ENCODE measurements at places on chromosomes 12 and 14.
A peak's percentile ranks its signal among the peaks of the same experiment; 100 is the strongest.

- DNase-seq: no peak
Measured at GRCh38 chr12:1147821-1148220, 156.8 kb downstream of the ERC1 start.

DNA sequence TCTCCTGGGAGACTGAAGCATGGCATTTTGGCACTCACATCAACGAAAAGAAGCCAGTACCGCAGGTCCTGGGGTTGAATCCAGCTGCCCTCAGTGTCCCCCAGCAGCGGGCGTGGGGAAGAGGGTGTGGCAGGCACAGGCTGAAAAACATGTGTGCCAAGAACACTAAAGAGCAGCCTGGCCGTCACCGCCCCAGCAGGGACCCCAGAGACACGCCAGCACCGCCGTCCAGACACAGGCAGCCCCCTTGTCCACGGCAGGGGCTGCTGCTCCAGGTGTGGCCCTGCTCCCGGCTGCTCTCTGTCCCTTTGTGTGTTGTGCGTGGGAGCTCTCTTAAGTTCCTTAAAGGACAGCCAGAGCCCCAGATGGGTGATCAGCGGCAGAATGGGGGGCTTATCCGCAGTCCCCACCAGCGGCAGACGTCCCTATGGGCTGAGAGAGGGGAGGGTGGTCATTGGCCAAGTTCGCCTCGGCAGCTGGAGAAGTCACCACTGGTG lies 556 bp downstream of the PHETA1 start:
- no peak for DNase-seq

GRCh38 chr12:47028981-47029708 lies 50.3 kb upstream of the PCED1B start:
- DNase-seq: no peak

DNA sequence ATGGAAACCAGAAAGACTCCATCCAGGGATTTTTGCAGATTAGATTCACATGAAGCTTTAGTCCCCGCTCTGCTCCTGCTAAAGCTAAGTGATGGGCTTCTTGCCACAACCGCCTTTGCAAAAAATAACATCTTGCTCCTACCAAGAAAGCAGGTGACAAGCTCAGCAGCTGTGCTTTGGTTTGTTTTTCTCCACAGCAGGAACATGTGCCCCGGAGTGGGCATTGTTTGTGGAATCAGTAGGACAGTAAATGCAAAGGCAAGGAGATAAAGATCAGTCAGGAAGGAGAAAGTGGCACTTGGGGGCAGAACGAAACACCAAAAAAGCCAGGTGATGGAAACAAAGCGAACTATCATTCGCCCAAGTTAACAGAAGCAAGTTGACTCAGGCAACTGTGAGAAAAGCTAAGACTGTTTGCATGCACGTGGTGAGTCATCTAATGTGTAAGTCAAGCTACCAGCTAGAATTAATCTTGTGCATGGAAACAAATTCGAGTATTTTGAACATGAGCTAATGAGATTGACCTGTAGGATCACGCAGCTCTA lies 165.5 kb upstream of the PLXNC1 start:
- DNase-seq: no peak

GRCh38 chr14:106051796-106052195 lies 525.4 kb downstream of the TMEM121 start:
- DNase-seq: no peak

- DNase-seq: no peak
Measured at GRCh38 chr14:79011920-79012204, 841.7 kb downstream of the NRXN3 start.

- no peak for DNase-seq
Measured at GRCh38 chr12:108650083-108650482, 16.4 kb upstream of the SELPLG start.

DNA sequence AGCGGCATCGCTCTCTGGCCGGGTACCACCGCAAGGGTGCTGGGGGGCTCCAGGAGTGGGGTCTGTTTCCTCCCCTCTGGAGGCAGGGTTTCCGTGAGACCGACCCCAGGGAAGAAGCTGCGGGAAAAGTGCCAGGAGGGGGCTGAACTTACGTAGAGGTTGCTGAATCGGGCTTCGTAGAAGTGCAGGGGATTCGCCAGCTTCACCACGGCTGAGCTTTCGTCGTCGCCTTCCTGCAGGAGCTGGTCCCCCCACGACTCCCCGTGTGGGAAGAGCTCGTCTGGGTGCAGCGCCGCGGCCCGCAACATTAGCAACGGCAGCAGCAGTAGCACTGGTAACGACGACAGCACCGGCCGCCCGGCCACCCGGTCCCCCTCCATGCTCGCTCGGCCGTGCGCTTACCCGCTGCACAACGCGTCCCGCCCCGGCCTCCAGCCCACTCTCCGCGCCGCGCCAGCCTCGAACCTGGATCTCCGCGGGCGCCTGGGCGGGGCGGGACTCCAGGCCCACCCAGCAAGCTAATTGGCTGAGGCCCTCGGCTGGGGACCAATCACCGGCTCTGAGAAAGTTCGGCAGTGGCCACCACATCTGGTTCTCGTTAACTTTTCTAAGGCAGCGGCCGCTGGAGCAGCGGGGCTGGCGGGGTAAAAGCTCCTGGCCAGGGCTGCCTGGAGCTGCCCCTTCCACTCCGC lies at the start of gene NID2:
Gene NID2, minus strand, starts transcription at position 445 of the 692 bp plus-strand sequence. Its CDS starts 65 bp downstream, at position 380.
- peak; percentile 30 for DNase-seq

DNA sequence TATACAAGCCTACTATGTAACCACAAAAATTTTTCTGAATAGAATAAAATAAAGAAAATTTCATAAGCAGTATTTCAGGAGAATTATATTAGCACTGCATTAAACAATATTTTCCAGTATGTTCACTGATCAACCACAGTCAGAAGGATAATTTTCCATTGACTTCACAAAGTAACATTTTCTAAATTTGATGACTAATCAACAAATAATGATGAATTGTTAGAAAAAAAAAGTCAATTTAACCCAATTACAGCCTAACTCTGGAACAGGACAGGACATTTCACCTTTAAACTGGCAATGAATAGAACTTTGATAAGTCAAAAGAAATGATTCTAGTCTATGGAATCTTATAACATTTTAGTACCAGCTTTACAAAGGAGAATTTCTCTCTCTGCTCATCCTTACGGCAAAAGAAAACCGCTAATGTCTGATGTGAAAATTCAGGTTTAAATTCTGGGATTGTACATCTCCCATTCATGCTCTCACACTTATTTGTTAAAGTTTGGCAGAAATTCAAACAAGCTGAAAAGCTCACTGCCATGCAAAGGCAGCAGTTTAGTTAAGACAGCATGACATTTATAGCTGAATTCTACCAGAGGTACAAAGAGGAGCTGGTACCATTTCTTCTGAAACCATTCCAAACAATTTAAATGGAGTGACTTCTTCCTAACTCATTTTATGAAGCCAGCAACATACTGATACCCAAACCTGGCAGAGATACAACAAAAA lies 84.5 kb downstream of the MDGA2 start:
- DNase-seq: no peak

DNA sequence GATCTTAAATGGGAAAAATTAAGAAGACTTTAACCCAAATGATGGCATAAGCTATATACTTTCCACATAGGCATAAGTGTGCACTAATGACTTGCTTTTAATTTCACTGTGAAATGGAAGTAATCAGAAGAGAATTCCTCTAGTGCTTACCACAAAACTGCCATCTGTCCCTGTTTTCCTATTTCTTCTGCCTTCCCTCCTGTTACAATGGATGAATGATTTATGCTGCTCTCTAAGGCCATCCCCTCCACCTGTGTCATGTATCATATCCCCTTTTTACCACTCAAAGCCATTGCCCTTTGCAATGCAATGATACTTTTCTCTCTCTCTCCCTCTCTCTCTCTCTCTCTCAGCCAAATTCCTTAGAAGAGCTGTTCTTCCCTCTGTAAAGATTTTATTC lies 109.1 kb downstream of the C12orf50 start:
- no peak for DNase-seq

DNA sequence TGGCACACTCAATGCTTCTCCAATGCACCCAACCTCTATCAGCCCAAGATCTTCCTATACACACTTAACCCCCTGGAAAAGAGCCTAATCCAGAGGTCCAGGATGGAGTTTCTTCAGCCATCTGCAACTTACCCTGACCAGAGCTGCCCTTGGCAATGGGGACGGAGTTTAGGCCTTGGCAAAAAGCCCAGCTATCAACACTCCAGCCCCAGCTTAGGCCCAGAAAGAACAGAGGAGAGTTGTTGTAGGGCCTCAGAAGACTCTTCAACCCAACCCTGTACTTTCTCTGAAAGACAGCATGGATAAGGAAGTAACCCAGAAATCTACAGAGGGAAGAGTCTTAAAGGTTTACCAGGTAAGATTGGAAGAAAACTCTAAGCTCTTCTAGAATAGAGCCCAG lies 219.3 kb upstream of the PELI2 start:
- DNase-seq: no peak

DNA sequence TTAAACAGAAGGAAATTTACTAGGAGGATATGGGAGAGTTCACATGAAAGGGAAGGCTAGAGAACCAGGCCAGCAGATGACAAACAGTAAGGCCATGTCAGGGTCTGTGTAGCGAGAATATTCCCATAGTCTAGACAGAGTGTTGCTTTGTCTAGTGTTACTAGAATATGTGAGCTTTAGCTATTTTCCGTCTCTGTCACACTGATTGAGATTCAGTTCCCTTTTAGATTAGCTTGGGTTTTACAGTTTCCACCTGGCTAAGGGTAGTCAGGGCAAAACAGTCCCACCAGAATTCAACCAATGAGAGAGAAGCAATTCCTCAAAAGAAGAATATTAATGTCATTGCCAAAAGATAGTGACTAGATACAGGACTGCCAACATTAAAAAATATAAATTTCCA lies 82.8 kb upstream of the MDM1 start:
- DNase-seq: no peak

GRCh38 chr12:89350630-89351488 lies 1.4 kb downstream of the DUSP6 start:
- no peak for DNase-seq

DNA sequence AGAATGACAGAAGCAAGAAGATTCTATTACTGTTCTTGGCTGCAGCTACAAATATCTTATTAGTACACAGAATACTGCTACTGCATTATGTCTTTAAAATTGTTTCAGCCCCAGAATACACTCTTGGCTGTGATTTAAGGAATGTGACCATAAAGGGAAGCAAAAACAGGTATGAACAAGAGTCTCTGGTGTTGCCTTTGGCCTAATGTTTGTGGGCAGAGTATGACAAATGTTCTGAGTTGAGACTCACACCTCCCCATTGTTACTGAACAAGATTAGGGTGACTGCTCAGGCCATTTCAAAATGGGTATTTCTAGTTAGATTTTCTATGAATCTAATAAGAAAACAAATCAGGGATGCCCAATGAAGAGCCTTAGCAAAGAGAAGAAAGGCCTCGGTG lies 28.5 kb downstream of the TTC6 start:
- DNase-seq: no peak

DNA sequence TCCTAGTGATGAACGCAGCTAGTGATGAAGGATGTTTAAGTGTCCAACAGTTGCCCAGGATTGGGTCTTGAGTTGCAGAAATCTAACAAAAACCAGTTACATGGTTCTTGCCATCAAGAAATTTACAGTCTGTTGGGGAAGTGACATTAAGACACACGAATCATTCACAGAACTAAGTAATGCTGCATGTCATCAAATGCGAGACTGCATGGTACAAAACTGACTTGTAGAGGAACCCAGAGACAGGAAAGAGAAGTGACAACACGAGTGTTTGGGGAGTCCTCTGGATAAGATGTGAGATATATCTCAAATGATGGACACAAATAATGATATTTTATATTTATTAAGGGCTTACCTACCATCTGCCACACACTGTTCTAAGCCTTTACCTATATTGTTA lies 6.1 kb upstream of the SYNE3 start:
- DNase-seq: no peak

DNA sequence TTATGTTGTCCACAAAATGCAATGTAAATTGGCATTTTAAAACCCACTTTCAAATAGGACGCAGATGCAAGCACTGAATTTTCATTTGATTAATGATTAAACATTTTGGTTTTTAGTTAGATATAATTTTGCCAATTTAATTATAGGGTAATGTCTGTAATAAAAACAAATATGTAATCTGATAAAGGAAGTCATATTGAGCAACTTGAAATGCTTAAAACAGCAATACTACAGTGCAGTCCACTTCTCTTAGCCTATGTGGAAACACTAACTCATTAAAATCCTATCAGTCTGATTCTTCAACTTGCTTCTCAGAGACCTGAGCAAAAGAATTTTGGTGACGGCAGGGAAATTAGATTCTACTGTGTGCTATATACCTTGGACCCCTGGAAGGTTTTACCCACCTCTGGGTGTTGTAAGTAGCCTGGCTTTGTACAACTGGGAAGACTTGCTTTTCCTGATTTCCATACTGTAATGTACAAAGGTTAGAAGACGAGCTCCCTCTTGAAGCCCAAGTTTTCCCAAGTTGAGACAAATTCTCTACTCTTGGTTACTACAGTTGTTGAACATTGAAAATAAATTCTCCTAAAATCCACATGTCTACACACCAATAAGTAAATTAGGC lies 4.1 kb downstream of the TRHDE start:
- DNase-seq: no peak

DNA sequence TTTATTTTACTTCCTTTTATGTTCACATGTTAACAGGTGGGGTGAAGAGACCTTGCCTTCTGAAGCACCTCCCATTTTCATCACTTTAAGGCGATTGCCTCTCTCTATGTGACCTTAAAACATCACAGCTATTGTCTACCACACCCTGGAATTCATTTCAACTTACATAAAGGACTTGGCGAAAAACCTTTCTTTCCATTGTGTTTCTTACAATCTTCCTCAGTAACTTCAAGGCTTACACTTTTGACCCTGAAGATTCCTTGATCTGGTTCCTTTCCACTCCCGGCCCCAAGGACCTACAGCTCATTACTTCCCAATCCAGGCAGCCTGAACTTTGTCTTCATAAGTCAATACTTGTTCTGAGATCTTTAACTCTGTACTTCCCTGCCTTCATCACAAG lies 443.3 kb downstream of the ADAMTS20 start:
- no peak for DNase-seq

- no peak for DNase-seq
Measured at GRCh38 chr12:109140560-109140959, 24.2 kb downstream of the ACACB start.

- DNase-seq: no peak
Measured at GRCh38 chr14:32419429-32419828, 90.3 kb downstream of the AKAP6 start.

- no peak for DNase-seq
Measured at GRCh38 chr14:82935691-82936090, 1402.0 kb upstream of the SEL1L start.

- peak; percentile 94 for DNase-seq
Measured at GRCh38 chr12:116406529-116406928, 129.0 kb upstream of the MED13L start.
